Prostate gland (tissue), 2 donors: ENCODE measurements at places on chromosomes 2 and 18.

GRCh38 chr2:160891353-160891740 lies 268.9 kb upstream of the TANK start:
- no peak for DNase-seq

DNA sequence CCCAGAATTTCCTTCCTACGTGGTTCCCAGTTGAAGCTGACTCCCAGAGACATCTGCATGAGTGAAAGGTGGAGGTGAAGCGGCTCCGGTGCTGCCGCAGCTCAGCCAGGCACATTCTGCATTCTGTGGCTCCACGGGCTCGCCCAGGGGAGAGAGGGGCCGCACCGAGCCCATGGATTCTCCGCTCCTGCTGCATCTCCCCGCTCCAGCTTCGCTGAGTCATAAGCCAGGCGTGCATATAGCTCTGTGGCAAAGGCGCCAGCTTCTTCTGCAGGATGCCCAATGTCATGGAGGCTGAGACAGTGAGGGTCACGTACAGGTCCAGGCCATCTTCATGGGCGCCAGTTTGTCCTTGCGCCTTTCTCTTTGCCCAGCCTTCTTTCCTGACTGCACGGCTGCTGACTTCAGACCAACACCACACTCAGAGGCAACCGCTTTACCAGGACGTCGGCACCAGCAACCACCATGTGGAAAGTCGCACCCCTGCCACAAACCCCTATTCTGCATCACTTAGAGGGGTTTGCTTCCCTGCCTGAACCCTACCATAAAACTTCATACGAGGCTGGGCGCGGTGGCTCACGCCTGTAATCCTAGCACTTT lies 215.7 kb downstream of the MGAT5 start:
- no peak for DNase-seq

DNA sequence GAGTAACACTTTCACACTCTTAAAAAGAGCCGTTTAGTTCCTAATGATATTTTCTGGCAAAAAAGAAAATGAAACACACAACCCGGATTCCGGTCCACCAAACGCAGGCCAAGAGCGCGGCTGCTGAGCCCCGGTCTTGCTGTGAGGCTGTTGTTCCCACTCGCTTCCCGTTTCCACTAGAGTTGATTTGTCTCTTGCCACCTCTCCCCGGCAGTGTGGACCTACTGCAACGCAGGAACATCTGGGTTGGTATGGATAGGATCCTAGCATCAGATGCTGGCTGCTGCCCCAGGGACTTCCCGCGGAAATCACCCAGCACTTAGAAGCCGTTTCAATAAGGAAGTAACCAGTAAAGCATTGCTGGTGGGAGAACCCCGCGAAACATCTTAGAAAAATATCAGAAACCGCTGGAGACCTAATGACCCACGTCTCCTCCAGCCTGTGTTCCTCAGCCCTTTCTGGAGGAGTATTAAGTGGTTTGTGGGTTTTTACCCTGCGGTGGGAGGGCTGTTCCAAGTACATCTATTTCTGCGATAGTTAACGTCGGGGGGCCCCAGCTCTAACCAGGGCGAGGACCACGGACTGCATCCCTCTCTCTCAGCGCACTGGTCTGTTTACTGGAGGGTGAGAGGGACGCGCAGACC lies 939 bp downstream of the DOCK10 start:
- no peak for DNase-seq

DNA sequence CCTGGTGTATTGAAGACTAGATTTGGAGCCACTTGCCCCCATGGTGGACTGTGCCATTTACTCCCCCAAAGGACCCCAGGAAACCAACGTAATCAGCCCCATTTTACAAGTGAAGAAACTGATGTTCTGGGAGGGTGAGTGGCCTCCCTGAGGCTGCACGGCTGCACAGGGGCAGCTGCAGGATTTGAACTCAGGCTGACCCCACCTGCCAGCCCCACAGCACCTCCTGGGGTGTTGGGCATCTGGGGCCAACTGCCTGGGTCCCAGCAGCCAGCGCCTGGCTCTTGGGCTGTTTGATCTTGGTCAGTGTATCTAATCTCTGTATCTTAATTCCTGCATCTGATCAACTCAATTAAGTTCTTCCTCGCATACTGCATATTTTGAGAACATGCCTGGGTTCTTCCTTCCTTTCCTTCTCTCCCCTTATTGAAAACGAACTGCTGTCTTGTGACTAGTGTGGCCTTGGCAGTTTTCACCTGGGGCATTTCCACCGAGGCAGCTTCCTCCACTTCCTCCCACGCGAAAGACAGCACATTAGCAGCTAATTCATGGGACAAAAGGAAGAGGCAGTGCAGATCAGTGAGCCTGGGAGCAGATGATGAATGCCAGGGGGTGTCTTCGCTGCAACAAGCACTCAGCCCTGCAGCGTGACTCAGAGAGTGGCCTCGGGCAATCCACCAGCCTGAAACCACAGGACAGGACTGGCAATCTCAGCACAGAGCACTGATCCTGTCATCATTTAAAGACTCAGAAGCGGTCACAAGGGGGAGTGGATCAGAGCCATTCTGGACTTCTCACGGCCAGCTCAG lies 184.1 kb upstream of the RAB12 start:
- no peak for DNase-seq

GRCh38 chr2:96957244-96957643 lies 29.1 kb downstream of the FAM178B start:
- no peak for DNase-seq

DNA sequence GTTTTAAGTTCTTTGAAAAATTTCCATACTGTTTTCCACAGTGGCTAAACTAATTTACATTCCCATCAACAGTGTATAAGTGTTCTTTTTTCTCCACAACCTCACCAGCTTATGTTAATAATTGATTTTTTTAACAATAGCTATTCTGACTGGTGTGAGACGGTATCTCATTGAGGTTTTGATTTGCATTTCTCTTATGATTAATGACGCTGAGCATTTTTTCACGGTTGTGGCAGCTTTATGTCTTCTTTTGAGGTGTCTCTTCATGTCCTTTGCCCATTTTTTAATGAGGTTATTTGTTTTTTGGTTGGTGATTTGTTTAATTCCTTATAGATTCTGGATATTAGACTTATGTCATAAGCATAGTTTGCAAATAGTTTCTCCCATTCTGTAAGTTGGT lies 997.9 kb downstream of the SUCLG1 start:
- DNase-seq, result no peak

GRCh38 chr2:127655209-127656073 lies 9.5 kb downstream of the GPR17 start:
- DNase-seq, result no peak

DNA sequence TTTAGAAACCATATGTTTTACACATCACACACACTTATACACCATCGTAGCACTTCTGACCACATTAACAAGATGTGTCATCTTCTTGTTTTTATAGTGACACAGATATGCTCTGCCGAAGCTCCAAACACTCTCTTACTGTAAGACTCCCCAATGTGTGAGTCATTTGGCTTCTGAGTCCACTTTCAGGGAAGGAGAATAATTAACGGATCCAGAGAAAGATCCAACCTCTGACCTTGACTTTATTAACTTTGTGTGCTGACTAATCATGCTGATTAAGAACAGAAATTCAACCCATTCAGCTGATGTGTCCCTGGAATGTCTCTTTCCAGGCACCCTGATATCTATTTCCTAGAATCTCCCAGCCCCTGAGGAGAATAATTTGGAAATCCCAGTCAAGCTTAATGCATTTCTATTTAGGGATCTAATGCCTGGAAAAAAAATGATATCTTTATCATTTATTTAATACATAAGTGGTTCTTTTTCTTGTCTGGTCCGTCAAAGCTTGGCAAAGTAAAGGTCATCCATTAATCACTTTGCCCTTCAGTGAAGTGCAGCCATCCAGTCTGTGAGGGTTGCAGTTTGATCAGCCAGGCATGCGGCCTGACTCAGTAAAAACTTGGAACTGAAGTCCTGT lies 615.8 kb upstream of the SYT4 start:
- DNase-seq, result no peak
